CD4-positive, alpha-beta T cell treated with Interleukin-17A for 4 hours (primary cell): ENCODE measurements at places on chromosomes 11 and 22.

GRCh38 chr22:35649026-35649553 is 844 bp downstream of the APOL6 start:
- no peak for DNase-seq

DNA sequence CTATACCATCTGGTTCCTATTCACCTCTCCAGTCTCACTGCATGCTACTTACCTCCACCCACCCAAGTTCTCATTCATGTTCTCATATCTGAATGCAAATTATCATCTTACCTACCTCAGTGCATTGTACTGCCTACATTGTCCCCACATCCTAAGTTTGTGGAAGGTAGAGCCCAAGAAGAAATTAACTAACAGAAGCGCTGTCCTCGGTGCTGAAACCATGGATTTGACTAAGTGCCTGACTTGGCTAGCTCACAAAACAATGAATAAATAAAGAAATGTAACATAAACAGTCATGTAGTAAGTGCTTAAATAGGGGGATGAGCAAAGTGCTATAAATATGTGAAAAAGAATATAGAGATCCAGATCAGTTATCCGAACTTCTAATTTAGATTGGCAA is 63.2 kb downstream of the GRIA4 start:
- no peak for DNase-seq

DNA sequence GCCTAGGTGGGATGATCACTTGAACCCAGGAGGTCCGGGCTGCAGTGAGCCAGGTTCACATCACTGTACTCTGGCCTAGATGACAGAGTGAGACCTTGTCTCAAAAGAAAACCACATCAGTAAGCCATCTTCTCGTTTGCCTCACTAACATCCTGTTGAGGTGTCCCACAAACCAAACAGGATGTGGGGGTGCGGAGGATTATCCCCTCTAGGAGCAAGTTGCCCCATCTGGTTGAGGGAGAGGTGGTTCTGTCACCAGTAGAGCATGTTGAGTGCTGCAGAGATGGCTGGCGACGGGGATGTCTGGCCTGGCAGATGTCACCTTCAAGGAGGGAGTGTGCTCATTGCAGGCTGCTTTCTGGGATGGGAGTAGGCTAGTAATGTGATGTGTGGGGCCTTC is 72.4 kb downstream of the ZNRF3 start:
- DNase-seq: peak; percentile 71

- DNase-seq: peak; percentile 71
These were observed 102.7 kb downstream of the MRTFA start for GRCh38 chr22:40533712-40534378.

DNA sequence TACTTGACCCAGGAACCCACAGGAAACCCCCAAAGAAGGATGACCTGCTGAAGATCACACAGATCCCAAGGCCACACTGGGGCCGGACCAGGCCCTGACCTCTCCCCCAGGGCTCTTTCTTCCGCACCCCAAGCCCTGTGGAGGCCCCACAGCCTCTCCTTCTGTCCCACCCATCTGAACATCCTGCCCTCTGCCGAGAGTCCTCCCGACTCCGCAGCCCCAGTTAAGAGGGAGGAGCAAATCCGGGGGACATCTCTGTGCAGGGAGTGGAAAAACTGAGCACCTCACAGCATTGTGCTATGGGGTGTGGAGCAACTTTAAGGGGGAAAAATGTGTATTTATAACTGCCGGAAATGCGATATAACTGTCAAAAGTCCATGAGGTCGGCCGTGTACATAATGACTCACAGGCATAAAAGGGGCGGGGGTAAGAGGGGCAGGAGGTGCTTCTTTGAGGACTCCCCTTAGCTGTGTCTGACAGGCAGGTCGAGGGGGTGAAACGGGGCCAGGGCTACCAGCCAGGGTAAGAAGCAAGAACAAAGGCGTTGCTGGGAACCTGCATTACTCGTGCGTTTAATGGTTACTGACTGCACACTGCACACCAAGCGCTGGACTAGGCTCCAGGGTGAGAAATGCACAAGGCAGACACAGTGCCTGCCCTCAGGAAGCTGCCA is 57.2 kb downstream of the WNT11 start:
- no peak for DNase-seq

- peak; percentile 67 for DNase-seq
These were observed 22.6 kb upstream of the PKNOX2 start for GRCh38 chr11:125141686-125142535.

DNA sequence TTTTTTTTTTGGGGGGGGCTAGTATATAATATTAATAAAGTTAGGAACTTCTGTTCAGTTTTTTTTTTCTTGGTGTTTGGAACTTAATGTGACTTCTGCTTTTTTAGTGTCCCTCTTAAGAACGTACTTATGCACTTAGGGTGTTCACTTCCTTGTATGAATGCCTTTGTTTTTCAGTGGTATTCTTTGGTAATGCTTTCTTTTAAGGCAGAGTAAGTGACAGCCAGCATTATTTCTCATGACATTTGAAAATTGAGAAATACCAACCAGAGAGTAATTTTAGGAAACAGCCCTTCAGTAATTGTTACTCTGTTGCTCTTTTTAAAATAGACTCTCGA is 2.4 kb downstream of the GRK3 start:
- no peak for DNase-seq

DNA sequence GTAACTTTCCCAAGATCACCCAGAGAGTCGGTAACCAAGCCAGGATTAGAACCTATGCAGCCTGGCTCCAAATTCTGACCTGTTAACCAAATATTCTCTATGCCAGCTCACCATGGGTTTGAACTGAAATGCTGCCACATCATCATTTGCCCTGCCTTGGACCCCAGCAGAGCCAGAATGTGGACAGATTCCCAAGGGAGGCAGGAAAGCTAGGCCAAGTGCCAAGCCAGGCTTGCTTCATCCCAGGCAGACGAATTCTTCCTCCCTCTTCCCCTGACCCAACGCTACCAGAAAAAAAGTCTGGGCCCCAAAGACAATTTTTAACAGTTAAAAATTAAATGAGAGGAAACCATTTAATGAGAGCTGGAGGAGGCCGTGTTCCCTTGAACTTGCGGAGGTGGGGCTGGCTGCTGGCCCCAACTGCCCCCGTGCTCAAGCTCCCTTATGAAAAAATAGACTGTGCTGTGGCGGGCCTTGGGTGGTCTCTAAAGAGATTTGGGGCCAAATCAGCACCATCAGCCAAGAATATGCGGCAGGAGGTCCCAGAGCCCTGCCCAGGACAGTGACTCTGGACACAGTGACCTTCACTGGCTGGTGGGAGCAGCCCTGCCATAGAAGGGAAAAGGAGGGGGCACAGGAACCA is 184.1 kb upstream of the SYT13 start:
- DNase-seq: no peak

- DNase-seq: no peak
These were observed 245.5 kb downstream of the BRD1 start for GRCh38 chr22:49582181-49582580.

DNA sequence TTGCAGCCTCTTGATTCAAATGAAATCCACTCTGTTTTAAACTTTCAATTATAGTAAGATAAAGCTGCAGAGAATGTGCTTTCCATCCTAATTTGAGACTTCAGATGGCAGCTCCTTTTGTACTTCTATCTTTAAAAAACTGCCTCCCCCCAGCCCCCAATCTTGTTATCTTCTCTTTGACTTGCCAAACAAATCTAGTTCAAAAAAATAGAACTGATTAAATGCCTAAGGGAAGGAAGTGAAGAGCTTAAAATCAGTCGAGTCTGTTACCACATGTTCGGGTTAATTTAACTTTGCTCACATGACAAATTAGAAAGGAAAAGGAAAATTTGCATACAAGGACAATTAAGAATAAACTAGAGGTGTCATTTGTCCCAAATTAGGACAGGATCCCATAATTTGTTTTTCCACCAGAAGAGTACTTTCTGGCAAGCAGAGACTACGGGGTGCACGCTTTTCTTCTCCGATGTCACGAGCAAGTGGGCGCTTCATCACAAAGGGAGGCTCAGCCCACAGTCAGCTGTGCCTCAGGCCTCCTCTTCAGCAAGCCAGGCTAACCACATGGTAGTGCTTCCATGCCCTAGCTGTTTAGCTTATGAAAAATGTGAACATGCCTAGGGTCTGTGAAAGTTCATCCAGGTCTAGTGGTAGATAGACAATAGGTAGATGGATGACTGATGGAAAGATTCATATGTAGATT is 69.0 kb upstream of the LDLRAD3 start:
- no peak for DNase-seq

DNA sequence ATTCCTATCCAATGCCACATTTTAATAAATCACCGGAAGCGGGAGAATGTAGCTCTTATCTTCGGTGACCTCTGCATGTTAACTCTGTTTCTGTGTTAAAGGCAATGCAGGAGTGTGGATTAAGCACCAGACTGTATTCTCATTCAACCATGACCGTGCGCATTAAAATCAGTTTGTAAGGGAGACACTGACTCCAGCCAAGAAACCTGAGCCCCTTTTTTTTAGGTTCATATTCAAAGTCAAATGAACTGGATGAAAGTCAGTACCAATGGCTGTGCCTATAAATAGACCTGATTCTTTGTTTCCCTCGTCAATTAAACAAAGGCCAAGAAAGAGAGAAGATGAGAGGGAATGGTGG is 32.2 kb downstream of the C11orf91 start:
- no peak for DNase-seq

DNA sequence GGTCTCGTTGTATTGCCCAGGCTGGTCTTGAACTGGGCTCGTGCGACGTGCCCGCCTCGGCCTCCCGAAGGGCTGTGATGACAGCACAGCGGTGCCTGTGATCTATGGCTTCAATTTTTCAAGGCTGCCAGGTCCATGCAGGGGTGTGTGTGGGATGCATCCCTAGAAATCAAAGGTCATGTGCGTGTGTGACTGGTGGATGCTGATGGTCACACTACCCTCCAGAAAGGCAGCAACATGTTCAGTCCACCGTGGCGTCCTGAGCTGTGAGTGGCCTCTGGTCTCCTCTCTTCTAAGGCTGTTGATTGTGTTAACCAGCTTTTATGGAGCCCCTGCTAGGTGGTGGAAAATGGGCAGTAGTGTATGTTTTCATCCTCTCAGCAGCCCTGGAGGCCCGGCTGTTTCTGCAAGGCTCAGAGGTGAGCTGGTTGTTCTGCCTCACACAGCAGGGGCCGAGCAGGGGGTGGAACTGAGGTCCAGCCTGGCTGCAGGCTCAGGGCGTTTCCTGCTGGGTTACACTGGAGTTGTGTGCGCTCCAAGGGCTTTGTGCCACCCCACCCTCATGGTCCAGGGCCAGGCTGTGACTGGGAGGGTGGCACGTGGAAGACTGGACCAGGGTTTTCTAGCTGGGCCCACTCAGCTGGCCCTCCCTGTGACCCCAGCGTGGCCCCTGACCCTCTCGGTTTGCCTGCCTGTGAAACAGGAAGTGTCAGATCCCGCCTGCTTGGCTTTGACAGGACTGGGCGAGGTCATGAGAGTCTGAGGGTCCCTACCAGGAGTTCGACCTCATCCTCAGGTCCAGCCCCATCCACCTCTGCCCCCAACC is 7.7 kb downstream of the BIK start:
- no peak for DNase-seq

GRCh38 chr11:108871152-108871551 is 206.3 kb downstream of the DDX10 start:
- peak; percentile 16 for DNase-seq

GRCh38 chr22:43666457-43666856 is 145.6 kb downstream of the EFCAB6 start:
- no peak for DNase-seq

- no peak for DNase-seq
These were observed 10.8 kb downstream of the LARGE2 start for GRCh38 chr11:45933131-45933831.

DNA sequence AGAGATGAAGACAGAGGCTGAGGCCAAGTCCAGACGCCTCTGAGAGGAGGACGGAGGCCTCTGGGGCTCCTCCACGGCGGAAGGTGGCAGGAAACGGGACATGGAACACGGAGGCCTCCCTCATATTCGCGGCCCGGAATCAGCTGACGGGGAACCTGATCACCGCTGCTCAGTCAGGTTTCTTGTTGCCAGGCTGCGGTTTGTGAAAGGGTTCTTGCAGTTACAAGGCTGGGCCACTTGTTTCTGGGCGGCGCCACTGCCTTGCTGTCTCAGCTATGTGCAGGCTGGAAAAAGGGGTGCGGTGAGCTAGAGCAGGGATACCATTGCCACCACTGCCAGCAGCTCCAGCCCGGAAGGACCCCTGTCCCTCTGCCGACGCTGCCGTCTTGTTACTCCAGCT is 10.0 kb upstream of the MMP1 start:
- no peak for DNase-seq

DNA sequence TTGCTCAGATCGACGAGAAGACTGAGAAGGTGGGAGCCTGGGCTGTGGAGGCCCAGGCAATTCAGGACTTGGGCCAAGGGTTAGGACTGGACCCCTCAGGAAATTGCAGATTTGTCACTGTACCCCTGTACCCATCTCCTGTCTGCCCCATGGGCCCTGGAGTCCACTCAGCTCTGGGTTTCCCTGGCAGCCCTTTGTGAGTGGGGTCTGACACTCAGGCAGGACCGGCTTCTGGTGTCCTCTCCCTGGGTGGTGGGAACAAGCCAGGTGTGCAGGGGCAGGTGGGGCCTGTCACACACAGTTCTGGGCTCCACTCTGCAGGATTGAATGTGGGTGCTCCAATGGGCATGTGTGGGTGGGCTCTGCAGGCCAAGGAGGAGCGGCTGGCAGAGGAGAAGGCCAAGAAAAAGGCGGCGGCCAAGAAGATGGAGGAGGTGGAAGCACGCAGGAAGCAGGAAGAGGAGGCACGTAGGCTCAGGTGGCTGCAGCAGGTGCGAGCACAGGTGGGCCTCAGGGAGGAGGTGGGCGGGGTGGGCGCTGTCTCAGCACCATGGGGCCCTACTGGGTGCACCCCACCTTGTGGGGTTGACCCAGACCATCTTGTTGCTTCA is 21.6 kb downstream of the INCENP start:
- no peak for DNase-seq

DNA sequence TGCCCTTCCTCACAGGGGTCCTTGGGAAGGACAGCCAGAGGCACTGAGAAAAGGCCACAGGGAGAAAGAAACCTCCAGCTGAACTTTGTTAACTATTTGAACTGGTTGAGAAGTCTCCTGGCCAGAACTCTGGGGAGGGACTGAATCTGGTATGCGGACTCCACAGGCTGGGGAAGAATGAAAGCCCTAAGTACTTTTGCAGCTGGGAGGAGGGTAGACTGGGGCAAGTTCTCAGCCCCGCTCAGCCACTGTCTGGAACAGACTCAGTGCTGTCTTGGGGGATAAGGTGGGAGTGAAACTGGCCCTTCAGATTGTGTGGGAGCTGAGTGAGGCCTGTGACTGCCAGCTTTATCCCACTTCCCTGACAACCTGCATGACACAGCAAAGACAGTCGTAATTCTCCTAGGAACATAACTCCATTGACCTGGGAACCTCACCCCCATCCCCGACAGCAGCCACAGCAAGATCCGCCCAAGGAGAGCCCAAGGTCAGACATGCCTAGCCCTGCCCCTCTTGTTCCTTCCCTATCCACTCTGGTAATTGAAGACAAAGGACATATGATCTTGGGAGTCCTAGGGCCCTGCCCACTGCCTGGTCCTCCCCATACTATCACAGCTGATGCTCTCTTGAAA is 475.1 kb upstream of the CNTN5 start:
- no peak for DNase-seq
